ENCODE measurements at places on chromosomes 6 and 20. TPM values are rescaled to one million over a fixed set of nuclear protein-coding genes. Genes with fewer than 3 reads are reported as not detected.
A peak's percentile ranks its signal among the peaks of the same experiment; 100 is the strongest.

- DNase-seq, result no peak
These were observed 27.1 kb downstream of the LBP start for GRCh38 chr20:38373231-38373867.

RAET1E gene
- polyA plus RNA-seq, result 0.15 TPM

CCDC170 gene
- 2.5 TPM for polyA plus RNA-seq

GRCh38 chr6:69314531-69314930 is 482.3 kb downstream of the LMBRD1 start:
- no peak for DNase-seq

DNA sequence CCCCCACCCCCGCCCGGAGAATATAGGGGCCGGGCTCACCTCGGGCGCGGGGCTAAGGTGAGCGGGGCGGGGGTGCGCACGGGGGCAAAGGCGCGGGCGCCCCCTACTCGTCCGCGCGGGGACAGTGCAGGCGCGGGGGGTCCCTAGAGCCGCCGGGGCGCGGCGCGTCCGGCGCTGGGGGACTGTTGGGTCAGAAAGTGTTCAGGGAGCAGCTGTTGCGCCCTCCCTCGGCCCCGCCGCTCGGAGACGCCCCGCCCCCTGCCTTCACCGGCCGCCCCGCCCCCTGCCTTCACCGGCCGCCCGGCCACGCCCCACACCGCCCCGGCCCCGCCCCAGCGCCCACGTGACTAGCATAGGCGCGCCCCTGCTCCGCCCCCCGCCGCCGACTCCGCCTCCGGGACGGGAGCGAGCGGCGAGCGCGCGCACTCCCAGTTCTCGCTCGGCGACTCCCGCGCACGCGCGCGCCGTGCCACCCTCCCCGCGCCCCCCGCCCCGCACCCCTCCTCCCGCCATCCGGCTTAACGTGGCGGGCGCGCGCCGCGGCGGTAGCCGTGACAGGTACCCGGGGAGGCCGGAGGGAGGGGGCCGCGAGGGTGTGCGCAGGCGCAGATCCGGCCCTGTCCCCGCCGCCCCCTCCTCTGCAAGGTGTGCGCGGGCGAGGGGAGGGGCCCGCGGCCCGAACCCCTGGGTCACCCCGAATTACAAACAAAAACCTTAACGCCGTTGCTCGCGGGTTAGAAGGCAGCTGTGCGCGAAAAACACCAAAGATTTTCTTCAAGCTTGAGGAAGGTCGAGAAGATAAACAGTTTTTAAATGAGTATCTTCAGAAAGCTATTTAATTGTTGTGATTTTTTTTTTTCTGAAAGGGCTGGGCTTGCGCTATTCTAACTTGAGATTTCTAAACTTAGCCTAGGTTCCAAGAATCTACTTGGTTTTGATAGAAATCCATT is 704 bp upstream of the ZNF217 start:
- DNase-seq, result peak; percentile 98

OR2H1 gene
- not detected for polyA plus RNA-seq

- DNase-seq, result peak; percentile 64
These were observed at the start of gene CLVS2 for GRCh38 chr6:122995921-122996793. Gene CLVS2, plus strand, starts transcription at chr6:122996235. Its CDS starts 1,543 bp downstream, at chr6:122997778.

Data from sigmoid colon (tissue), 7 donors.